ENCODE measurements at places on chromosomes 1 and 21.

- no peak for DNase-seq
Measured at GRCh38 chr1:17633654-17634053, 94.2 kb downstream of the ARHGEF10L start.

- DNase-seq, result no peak
Measured at GRCh38 chr1:166307261-166308188, 140.7 kb upstream of the FAM78B start.

- no peak for DNase-seq
Measured at GRCh38 chr1:156592910-156593660, 1.5 kb downstream of the NAXE start.

GRCh38 chr1:29180497-29181412 lies 945 bp downstream of the SRSF4 start:
- peak; percentile 78 for DNase-seq

DNA sequence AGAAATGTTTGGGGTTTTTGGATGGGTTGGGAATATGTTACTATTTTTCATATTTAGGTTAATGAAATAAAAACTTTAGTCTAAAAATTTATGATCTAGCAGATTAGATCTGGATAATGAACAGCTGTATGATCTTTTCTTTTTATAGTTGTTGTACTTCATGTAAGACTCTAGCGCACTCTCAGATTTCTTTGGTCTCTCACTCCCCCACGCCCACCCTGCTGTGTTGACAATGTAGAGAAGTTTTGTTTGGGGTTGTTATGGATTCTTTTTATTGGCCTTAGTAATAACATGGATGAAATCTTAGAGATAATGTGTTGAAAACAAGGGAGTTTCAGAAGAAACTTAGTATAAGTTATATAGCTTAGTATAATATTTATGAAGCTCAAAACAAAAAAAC lies 5.5 kb downstream of the KLF18 start:
- no peak for DNase-seq

DNA sequence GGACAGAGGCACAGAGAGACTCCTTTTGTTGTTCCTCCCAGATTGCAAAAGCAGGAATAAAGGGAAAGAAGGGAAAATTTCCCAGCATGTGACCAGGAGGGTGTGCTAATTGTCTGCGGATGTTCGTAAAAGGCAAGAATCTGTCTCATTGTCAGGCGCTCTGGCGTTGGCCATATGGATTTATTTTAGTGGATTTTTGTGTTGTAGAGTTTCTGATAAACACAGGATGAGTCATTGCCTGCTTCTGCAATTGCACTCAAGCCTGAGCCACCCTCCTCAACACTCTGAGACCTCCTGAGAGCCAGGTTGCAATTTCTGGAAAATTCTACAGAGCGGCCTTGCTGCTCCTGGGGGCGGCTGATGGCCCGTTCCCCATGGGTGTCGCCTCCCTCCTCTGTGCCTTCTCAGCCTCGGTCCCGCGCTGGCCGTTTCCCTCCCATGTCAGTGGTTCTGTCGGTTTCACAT lies 227.7 kb downstream of the KAZN start:
- DNase-seq, result no peak

DNA sequence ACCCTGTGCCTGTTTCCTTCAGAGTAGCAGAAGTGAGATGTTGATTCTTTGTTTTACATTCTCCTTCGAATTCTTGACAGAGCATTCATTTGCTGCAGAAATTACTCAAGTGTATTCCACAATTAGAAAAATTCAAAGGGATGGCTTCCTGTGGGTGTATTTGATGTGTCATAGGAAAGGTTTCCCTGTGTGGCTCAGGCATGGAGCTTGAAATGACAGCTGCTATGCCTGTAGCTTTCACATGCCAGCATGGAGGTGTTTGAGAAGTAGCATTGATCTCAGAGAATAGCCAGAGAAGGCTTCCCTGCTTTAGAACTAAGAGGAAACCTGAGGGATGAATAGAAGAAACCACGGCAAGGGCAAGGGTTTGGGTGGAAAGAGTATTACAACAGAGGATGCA lies 317.2 kb upstream of the DEPDC1 start:
- DNase-seq, result no peak

GRCh38 chr1:34358636-34359035 lies 181.9 kb downstream of the C1orf94 start:
- DNase-seq, result no peak

DNA sequence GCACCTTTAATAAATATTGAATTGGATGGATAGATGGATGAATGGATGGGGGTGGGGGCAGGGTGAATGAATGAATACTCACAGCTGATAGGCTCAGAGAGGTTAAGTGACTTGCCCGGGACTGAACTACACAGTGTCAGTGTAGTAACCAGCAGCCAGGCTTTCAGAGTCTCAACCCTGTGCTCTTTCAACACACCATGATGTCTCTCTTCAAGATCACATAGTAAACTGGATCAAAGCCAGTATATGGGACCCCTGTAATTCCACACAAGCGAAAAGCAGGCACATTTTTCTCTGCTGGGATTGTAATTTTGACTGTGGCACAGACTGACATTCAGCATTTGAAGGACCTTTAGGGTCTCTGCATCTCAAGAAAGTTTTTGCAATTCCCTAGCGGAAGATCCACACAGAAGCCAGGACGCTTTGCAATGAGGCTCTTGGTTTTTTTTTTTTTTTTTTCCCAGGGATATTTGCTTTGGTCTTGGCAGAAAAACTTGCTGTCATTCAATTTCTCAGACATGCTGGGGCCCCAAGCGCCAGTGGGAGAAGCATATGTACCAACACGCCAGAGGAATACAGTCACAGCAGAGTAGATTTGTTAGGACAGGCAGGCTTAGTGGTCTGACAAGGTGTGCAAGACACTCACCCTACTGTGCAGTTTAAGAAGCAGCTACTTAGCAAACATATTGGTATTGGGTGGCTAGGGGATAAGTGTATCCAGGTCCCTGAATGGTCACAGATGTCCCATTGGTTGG lies 213.1 kb upstream of the CAMK1G start:
- no peak for DNase-seq

All from cardiac septum (tissue), 1 donor.